Endodermal cell (in vitro differentiated cells): ENCODE measurements at places on chromosomes 1 and 21.

GRCh38 chr21:36415375-36415774 lies 30.2 kb downstream of the CHAF1B start:
- DNase-seq = peak; percentile 87

- DNase-seq = peak; percentile 77
These were observed 75.0 kb upstream of the COX20 start for GRCh38 chr1:244760471-244760870.

- DNase-seq = no peak
These were observed 64.9 kb downstream of the PRKACB start for GRCh38 chr1:84208935-84209334.

DNA sequence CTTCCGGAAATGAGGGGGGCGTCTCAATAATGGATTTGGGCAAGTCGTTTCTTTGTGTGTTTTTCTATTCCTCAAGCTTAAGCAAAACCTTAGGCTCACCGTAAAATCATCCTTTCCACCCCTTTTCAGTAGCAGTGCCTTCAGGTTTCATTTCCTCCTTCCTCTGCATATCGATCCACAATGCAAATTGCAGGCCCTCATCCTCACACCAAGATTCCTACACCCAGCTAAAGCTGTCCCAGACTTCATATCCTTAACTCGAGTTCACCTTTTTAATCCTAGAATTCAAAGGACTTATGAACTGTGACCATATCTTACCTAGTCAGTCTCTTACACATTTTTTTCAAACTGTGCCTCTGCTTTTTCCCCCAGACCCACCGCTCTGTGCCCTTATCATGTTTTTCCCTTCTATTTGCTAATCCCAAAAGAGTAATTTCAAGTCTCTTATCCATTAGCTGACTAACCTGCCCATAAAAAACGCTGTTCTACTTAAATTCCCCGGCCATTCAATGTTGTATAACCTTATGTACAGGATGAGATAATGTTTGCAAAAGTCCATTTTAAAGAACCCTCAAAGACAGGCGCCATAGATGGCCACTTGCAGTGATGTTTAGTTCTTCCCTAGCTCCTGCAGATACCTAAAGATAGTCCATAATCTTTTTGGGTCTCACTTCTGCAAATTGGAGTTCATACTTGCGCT lies 1.5 kb downstream of the AKIRIN1 start:
- no peak for DNase-seq

- no peak for DNase-seq
These were observed 1.1 kb upstream of the SERBP1 start for GRCh38 chr1:67431156-67431765.
